ENCODE measurements at places on chromosomes 11 and 22.

- no peak for DNase-seq
Observed at GRCh38 chr22:45460288-45461109, 42.2 kb upstream of the FBLN1 start.

DNA sequence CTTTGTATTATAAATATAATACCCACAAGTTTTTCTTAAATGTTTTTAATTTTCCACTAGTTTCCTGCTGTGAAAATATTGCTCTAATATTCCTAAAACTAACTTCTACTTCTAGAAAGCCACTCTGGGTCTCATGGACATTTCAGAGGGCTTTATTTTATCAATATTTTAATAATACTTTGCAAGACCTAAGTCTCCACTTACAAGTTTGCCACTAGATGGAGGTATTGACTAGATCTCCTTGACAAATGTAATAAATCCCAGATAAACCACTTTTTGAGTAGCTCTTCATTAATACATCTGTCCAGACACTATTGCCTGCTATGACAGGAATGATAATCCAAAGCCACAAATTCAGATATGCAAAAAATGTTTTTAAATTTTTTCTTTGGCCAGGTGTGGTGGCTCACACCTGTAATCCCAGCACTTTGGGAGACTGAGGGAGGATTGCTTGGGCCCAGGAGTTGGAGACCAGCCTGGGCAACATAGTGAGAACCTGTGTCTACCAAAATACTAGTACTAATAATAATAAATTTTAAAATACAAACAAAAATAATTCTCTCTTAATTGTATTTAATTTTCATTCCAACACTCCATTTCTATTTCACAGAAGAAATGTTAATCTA, 3.5 kb upstream of the ACAT1 start:
- no peak for DNase-seq

DNA sequence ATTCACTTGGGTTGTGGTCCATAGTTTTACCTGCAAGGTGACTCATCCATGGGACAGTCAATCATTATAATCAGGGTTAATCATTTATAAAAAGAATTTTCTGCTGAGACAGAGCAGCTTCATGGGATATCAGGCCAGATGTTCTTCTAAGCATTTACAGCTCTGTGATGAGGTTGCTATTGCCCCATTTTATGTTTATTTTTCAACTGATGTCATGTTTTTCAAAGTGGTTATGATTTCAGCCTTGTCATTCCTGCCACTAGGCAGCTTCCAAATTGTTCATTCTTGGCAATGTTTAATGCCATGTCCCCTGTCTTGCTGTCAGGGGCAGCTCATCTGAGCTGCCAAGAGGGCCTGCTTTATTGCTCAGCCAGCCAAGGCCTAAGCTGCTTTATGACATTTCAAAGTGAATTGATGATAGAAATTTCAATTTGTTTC, 35.9 kb upstream of the ZBED5 start:
- DNase-seq = no peak

GRCh38 chr11:124812876-124813275, 12.7 kb upstream of the MSANTD2 start:
- no peak for DNase-seq

GRCh38 chr11:67410369-67410831, 5.1 kb upstream of the CARNS1 start:
- DNase-seq = no peak

DNA sequence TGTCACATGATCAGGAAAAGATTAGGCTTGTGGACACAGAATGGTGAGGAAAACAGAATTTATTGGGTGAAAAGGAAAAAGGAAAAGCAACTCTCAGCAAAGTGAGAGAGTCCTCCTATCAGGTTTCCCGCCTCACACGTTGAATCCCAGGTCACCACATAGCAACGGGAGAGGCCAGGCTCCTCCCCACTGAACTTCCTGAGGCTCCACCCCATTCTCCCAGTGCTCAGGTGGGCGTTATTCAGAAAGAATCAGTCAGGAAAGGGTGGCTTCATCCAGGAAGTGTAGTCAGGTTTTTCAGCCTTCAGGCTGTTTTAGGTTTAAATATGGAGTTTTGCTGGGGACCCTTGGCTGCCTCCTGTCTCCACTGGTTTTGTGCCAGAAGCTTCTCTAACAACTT, 66.9 kb downstream of the SPON1 start:
- no peak for DNase-seq

DNA sequence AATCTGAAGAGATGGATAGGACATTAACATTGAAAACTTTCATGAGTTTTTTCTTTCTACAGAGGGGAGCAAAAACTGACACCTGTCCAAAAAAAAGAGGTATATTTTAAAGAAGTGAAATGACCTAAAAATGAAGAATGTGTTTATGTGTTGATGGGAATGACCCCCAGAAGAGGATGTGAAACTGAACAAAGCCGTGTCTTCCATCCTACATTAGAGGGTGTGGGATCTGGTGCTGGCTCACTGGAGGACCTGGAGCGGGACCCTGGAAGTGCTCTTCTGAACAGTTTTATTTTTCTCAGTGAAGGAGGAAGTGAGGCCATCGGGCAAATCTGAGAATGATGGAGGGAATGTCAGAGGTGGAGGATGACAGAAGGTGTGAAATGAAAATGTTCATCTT, 470.1 kb downstream of the NTM start:
- DNase-seq = no peak

- DNase-seq = no peak
Observed at GRCh38 chr11:84261707-84262106, 975.5 kb upstream of the CCDC90B start.

DNA sequence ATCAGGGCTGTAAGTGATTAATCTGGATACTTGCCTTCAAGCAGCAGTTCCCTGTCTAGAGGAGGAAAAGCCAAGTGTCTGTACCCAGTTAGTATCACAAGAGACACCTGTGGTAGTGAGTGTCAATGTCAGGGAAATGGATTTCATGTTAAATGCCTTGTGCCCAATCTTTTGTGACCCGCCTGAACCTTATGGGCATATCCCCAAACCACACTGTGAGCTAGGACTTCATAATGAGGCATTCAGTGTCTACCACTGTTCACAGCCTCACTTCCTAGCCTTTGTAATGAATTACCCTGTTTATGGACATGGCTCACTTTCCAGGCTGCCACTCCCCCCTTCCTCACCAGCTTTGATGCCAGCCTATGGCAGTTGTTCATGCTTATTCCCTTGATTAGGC, 125.1 kb downstream of the TRIM44 start:
- no peak for DNase-seq

DNA sequence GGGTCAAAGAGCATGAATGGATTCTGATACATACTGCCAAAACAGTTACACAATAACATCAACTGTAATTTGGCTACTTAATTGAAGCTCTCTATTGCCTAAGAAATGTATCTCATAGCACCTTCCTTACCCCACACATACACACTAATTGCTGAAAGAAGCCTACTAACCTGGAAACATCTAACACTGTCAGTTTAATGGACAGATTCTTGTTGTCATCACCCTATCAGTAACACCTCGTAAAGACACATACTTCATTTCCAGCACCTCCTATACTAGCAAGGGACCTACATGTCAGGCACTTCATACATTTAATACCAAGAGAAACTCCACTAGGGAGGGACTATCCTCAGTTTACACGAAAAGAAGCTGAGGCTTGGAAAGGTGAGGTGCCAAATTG, 9.9 kb downstream of the NAP1L4 start:
- DNase-seq = no peak

- DNase-seq = no peak
Observed at GRCh38 chr11:5928811-5929210, 13.2 kb upstream of the OR56A3 start.

DNA sequence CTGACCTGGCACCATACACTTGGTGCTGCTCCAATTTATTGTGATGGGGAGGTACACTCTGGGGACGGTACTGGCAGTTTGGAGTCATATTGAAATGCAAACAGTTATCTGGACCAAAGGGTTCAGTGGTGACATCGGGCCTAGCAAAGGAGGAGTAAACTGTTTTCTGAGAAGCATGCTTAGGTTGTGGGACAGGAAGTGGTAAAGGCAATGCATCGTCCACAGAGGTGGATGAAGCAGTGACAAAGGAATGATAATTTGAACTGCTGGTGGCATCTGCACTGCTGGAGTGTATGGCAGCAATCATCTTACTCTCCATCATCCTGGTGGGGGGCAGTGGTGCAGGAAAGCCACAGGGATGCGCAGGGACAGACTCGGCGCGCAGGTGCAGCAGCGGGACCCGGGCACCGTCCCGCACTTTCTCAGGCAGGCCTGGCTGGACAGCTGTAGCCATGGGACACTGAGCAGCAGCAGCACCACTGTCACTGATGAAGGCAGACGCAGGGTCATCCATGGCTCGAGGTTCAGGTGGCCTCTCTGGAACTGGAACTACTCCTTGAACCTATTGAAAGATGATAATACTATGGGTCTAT, 28.0 kb upstream of the TP53AIP1 start:
- no peak for DNase-seq

GRCh38 chr11:61647529-61647928, 32.7 kb upstream of the DAGLA start:
- no peak for DNase-seq

DNA sequence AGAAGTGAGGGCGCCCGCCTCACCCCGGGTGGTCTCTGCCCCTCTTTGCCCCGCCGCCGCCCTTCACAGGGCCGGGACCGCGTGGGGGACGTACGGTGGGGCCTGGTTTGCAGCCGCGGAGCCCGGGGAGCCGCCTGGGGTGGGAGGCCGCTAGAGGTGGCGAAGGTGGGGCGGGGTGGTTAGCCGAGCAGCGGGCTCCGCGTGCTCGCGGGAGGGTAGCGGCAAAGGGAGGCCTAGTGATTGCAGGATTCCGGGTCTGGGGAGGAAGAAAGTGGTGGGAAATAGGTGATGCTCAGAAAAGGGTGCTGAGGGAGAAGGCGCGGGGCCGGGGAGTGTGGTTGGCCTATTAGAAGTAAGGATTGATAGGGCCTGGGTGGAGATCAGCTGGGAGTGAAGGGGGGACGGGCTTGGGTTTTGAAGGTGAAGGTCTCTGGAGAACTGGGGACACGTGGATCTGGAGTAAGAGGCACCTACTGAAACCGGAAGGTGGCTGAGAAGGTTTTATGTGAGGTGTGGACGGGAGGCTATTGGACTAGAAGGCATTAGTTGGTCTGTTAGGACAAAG, 571 bp downstream of the FAR1 start:
- DNase-seq = no peak
